ENCODE measurements at places on chromosomes 11 and 22. TPM values are rescaled to one million over a fixed set of nuclear protein-coding genes. Genes with fewer than 3 reads are reported as not detected.

KRTAP5-11 gene
- not detected for polyA plus RNA-seq

FREY1 gene
- 59.2 TPM for polyA plus RNA-seq

HORMAD2 gene
- polyA plus RNA-seq, result 45.2 TPM

GTSE1 gene
- polyA plus RNA-seq, result 22.9 TPM

MUC2 gene
- 0.41 TPM for polyA plus RNA-seq

OR8D1 gene
- polyA plus RNA-seq, result not detected

CRYBB3 gene
- 0.67 TPM for polyA plus RNA-seq

OLFML1 gene
- polyA plus RNA-seq, result 15.3 TPM

CWF19L2 gene
- polyA plus RNA-seq, result 3.7 TPM

OR52I1 gene
- polyA plus RNA-seq, result not detected

MPPED2 gene
- 5.0 TPM for polyA plus RNA-seq

OVCH2 gene
- polyA plus RNA-seq, result 0.80 TPM

All from testis (tissue), 5 donors.